ENCODE measurements at places on chromosomes 2 and 18. TPM values are rescaled to one million over a fixed set of nuclear protein-coding genes. Genes with fewer than 3 reads are reported as not detected.

The NT5DC4 gene
- not detected for total RNA-seq

The REG3A gene
- not detected for total RNA-seq

The MARCHF4 gene
- total RNA-seq = 5.2 TPM

The OLA1 gene
- 101 TPM for total RNA-seq

The FRZB gene
- total RNA-seq = 0.43 TPM

The C2orf81 gene
- total RNA-seq = 0.86 TPM

The POTEI gene
- total RNA-seq = under 0.01 TPM

The CENPA gene
- total RNA-seq = 7.4 TPM

The LIPG gene
- total RNA-seq = 0.86 TPM

DNA sequence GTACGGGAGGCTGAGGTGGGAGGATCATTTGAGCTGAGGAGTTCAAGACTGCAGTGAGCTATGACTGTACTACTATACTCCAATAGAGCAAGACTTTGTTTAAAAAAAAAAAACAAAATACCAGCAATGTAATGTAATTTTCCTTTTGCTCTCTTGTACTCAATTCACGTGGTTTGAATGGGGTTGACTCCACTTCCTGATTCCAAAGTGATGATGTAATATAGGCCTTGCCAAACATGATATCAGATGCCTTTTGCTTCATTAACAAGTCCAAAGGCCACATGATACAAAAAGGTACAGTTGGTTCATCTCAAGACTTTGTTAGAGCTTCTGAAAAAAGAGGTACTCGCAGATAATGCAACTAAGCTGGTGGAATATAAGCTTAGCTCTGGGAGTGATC lies 321.8 kb downstream of the ZEB2 start:
- peak; percentile 38 for DNase-seq

GRCh38 chr2:214800180-214800579 lies 9.3 kb downstream of the BARD1 start:
- no peak for DNase-seq

GRCh38 chr2:33681364-33681757 lies 82.3 kb upstream of the FAM98A start:
- DNase-seq = no peak

DNA sequence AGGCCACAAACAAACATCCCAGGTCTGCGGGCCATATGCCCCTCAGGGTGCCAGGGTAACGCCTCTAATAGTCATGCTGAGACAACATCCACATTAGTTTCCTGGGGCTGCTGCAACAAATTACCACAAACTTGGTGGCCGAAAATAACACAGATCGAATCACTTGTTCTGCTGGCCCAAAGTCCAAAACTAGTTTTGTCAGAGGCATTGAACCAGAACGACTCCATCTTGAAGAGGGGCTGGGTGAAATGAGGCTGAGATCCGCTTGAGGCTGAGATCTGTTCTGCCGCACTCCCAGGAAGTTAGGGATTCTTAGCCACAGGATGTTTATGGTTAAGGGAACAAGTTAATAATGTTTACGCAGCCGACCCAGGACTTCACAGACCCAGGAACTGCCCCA lies 66.7 kb downstream of the COPS8 start:
- DNase-seq = peak; percentile 61

- no peak for DNase-seq
Measured at GRCh38 chr2:138104071-138104470, 139.8 kb downstream of the HNMT start.

DNA sequence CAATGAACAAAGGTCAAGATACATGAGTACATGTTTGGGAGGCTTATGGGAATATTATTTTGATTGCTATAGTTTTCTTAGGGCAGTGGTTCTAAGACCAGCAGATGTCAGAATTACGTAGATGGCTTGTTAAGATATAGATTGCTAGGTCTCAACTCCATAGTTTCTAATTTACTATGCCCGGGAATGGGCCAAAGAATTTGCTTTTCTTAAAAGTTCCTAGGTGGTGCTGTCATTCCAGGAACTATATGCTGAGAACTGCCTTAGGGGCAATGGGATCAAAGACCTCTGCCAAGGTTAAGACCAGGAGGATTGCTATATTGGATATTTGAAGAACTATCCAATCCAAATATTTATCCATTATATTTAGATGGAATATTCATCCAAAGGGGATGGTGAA lies 141.8 kb downstream of the FSIP2 start:
- no peak for DNase-seq

- DNase-seq = peak; percentile 61
Measured at GRCh38 chr2:170425281-170425751, 247.4 kb downstream of the MYO3B start.

GRCh38 chr2:185736210-185736609 lies 2.4 kb upstream of the FSIP2 start:
- no peak for DNase-seq

DNA sequence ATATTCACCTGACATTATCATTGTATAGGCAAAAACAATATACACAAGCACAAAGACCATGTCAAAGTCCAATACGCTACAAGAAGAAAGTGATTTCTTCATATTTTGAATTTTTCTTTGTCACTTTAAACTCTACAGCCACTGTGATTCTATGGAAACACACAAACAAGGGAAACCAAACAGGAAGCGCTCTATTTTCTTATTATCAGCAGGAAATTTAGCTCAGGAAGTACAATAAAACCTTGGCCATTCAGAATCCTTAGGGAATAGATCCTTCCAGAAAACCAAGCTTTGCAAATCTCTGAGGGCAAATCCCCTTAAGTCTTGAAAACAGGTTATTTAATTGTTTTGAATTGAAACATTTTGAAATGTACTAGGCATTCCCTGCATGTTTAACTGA lies 336.2 kb downstream of the EPHA4 start:
- DNase-seq = no peak

GRCh38 chr2:104851291-104852089 lies 2.4 kb upstream of the POU3F3 start:
- DNase-seq = no peak

DNA sequence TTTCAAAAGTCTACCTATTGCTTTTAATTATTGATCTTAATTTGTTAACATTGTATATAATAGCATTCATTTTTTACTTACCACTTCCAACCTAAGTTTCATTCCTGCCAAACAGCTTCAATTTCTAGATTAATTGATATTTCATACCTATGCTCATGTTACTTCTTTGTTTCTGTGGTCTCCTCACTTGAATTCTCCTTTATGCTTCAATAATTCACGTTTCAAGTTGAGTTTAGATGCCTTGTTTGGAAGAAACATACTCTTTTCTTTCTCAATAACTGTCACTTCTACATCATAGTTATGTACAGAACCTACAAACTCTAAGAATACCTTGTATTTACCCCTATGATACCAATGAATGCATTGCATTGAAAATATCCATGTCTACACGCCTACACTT lies 862.2 kb upstream of the LRATD1 start:
- no peak for DNase-seq

GRCh38 chr2:58930537-58930936 lies 689.4 kb upstream of the FANCL start:
- no peak for DNase-seq

DNA sequence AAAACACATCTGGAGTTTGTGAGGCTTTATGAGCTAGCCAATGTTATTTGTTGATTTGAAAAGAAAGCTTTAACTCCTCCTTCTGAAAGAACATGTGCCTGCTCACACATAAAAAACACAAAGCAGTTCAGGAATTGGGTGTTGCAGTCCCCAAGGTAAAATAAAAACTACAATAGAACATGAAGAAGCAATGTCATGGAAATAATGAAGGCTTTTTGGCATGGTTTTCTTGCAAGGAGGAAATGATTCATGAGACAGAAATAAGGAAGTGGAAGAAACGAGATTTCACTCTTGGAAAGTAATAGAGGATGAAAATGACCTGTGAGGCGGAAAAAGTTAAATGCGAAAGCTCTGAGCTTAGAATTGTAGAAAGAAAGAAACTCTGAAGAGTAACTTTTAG lies 81.1 kb downstream of the TRIB2 start:
- DNase-seq = no peak

- no peak for DNase-seq
Measured at GRCh38 chr2:170190172-170190571, 12.2 kb downstream of the MYO3B start.

GRCh38 chr2:77017355-77017745 lies 504.8 kb downstream of the LRRTM4 start:
- DNase-seq = no peak

All from fibroblast of villous mesenchyme (primary cell).